Activated CD4-positive, alpha-beta memory T cell treated with anti-CD3 and anti-CD28 coated beads for 36 hours (primary cell): ENCODE measurements at places on chromosomes 4 and X. TPM values are rescaled to one million over a fixed set of nuclear protein-coding genes. Genes with fewer than 3 reads are reported as not detected.
A peak's percentile ranks its signal among the peaks of the same experiment; 100 is the strongest.

The AFF2 gene
- 0.36 TPM for total RNA-seq

The LUZP4 gene
- not detected for total RNA-seq

The ADAM29 gene
- total RNA-seq = not detected

The REPS2 gene
- total RNA-seq = not detected

The GPR78 gene
- total RNA-seq = not detected

The ATOH1 gene
- total RNA-seq = not detected

The USP26 gene
- total RNA-seq = not detected

The XKRX gene
- total RNA-seq = 0.48 TPM

The PCDH10 gene
- not detected for total RNA-seq

The GYG2 gene
- not detected for total RNA-seq

The PLXNB3 gene
- total RNA-seq = 0.29 TPM

The MND1 gene
- total RNA-seq = 32.0 TPM

The DMRTC1 gene
- not detected for total RNA-seq

DNA sequence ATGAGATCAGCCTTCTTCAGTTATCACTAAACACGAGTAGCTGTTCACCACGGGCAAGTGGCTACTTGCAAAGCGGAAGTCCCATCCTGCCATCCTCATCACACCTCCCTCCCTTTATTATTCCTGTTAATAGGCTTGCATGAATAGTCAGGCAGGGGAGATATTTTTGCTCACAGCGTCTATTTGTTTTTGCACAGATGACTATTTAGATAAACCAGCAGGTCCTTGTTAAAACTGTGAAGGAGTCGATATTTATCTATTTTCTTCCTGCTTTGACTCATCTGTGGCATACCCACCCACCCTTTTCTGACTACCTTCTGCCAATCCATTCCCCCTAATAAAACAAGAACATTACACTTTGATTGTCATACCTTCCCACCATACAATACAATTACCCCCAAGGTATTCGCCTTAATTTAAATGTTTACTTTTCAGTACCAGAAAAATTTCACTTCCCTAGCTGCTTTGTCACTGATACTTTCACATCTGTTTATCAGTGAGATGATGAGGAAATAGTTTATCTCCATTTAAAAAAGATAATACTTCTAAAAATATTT, 96.6 kb upstream of the BANK1 start:
- DNase-seq = no peak

DNA sequence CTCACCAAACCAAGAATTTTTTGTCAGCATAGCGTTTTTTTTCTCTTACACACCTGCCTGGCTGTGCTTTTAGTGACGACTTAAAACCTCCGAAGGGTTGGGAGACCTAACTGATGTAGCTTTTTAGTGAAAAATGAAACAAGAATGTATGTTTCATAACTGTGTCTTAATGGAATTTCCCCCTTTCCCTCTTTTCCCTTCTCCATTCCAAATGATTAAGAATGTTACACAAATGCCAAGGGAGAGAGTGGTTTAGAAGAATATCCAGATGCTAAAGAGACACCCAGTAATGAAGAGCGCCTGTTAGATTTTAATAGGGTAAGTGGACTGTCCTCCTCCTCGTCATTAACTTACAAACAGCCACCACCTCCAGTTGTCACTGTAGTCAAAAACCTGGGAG, 33.2 kb upstream of the TBC1D14 start:
- no peak for DNase-seq

DNA sequence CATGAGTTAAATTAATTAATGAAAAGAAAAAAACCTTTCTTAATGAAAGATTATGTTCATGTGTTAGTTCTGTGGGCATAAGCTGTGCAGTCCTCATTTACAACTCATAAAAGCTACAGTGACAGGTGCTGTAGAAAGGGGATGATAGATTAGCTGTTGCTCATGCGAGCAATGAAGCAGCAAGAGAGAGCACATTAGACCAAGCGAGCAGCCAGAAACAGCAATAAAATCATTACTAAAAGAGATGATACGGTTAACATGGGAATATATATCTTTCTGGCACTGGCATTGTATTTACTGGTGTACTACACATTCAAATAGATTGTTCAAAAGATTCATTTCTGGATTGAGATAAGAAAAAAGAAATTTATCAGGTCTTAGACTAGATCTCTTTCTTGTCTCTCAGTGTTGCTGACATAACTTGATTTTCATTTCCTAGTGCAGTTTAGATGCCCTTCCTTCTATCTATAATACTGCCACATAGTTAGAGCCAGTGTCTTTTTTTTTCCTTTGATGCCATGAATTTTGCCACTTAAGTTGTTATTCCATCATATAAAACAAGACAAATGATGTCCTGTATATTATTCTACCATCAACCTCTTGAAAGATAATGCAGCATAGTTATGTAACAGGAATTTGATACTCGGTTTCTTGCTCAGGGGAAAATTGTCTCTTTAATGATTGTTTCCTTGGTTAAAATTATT, 164.6 kb downstream of the BANK1 start:
- DNase-seq = no peak

- no peak for DNase-seq
Measured at GRCh38 chrX:41823402-41823801, 99.4 kb downstream of the GPR82 start.

- DNase-seq = no peak
Measured at GRCh38 chrX:11929476-11929875, 171.4 kb downstream of the MSL3 start.

DNA sequence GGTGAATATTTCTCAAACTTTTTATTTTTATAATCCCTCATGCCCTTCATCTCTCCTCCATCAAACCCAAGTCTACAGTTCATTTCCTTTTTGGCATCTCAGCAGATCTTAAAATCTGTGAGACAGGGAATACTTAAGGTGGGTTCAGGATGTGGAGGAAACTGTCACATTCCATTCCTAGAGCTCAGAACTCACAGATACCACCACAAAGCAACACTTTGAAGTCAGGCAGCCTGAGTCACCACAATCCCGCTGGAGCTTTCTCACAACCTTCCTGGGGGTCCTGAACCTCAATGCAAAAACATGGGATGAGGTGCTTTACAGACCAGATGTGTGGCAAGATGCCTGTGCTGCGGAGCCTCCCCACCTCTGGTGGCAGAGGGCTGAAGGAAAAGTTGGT, 63.2 kb downstream of the HHIP start:
- no peak for DNase-seq

DNA sequence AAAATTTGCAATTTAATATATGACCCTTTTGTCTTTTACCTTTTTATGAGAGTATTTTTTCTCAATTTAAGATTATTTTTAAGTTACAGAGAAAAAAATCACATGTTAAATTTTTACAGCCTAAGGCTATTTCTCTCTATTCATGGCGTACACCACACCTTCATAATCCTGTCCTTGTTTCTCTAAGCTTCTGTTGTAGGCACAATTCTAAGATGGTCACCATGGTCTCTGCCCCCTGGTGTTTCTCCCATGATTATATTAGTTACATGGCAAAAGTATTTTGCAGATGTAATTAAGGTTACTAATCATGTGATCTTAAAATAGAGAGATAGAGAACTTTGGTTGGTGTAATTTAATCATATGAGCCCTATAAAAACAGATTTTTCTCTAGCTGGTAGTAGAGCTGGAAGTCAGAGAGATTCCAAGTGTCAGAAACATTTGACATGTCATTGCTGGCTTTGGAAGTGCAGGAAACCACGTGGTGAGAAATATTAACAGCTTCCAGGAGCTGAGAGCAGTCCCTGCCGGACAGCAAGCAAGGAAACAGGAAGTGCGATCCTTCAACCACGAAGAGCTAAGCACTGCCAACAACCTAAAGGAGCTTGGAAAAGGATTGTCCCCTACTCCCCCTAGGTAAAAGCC, 89.8 kb downstream of the EIF4E start:
- DNase-seq = no peak

GRCh38 chrX:41352329-41352838, 18.4 kb downstream of the DDX3X start:
- DNase-seq = no peak

DNA sequence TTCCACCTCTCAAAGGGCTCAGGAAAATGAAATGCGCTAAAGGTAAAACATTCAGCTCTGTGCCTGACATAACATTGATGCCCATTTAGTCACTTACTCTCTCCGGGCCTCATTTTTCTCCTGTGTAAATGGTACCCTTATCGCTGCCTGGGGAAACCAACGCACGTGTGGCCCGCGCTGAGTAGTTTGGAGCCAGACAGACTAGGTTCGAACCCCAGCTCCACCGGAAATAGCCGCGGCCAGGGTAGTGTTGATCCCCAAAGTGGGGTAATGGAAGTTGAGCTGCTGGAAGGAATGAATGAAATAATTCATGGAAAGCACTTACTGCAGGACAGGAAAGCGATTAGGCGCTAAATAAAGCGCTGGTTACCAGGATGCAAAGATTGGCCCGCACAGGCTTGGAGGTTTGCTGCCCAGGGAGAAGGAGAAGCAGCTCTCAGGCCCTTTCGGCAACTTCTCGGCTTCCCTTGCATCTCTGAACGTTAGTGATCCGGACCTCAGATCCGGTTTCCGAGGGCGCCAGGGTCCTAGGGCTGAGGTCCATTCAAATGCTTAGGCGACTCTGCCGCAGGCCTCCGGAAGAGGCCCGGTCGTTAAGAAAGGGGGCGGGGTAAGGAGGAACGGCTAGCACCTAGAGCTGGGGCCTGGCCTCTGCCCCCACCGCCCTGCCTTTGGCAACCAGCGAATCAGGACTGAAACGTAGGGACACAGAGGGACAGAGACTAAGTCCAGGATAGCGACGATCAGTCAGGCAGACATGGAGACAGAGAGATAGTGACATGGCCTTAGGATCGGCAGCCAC, 13.3 kb downstream of the NKX3-2 start:
- no peak for DNase-seq

DNA sequence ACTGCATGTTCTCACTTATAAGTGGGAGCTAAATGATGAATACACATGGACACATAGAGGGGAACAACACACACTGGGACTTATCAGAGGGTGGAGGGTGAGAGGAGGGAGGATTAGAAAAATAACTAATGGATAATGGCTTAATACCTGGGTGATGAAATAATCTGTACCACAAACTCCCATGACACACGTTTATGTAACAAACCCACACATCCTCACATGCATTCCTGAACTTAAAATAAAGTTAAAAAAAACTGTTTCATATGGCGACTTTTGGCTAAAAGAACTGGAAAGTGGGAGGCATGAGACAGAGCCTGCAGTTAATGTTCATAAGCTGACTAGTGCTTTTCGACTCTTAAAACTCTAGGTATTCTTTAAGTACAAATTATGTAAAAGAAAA, 98.9 kb upstream of the NPFFR2 start:
- DNase-seq = no peak

- DNase-seq = no peak
Measured at GRCh38 chr4:75495476-75495875, 18.7 kb downstream of the RCHY1 start.

GRCh38 chr4:65943076-65943475, 272.8 kb upstream of the EPHA5 start:
- no peak for DNase-seq

DNA sequence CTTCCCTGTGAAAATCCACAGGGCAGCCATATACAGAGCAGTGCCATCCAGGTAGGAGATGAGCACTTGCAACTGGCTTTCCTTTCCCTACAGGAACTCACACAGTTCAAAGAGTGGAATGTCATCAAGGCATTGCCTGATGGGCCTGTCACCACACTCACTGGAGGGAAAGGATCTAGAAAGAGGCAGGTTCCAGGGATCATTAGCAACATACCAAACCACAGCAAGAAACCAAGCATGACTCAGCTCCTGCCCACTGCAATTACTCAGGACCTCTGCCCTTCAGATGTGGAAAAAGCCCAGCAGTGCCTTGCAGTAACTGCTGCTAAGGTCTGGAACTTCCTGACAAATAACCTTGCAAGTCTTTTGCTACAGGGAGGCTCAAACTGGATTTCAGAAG, 101.2 kb downstream of the ZNF674 start:
- peak; percentile 35 for DNase-seq

DNA sequence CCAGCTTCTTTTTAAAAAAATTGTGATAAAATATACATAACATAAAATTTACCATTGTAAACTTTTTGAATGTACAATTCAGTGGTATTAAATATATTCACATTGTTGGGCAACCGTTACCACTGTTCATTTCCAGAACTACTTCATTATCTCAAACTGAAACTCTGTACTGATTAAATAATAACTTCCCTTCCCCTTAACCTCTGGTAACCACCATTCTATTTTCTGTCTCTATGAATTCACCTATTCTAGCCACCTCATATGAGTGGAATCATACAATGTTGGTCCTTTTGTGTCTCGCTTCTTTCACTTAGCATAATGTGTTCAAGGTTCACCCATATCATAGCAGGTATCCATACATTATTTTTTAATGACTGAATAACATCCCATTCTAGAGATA, 8.3 kb downstream of the GPR50 start:
- DNase-seq = no peak

DNA sequence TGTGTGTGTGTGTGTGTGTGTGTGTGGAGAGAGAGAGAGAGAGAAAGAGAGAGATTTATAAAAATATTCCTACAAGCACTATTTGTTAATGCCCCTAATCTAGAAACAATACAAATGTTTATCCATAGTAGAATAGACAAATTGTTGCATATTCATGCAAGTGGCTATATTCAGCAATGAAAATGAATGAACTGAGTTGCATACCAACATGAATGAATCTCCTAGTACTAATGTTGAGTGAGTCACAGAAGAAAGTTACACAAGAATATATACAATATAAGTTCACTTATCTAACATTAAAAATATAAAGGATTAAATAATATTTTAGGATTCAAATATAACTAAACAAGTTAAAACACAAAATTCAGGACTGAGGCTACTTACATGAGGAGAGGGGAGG, 456.8 kb upstream of the AMOT start:
- no peak for DNase-seq

- DNase-seq = no peak
Measured at GRCh38 chrX:9518051-9518450, 53.2 kb downstream of the TBL1X start.

DNA sequence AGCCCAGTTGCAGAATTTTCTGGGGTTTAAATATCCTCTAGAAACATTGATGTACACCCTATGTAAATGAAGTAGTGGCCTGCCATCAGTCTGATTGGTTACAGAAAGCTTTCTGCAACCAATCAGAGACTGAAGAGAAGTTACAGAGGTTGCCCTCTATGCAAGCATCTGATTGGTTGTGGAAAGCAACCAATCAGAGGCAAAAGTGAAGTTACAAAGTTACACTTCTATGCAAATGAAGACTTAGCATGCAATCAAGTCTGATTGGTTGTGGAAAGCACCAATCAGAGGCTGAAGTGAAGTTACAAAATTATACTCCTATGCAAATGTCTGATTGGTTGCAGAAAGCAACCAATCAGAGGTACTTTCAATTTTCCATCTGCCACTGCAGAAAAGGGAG, 51.9 kb upstream of the USP9X start:
- DNase-seq = no peak

DNA sequence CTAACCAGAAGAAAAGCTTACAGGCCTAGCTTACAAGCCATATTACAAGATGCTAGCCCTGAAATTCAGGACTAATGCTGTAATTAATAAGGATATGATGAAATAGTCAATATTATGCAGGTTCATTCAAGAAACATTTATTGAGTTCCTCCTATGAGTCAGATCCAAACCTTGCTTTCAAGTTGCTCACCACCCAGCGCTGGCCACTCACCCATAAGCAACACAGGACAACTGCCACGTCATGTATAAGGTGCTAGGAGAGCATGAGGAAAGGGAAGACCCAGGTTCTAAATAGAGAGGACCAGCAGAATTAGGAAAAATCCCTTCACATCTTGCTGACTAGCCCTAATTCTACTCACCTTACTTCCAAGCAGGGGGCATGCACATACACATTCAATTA, 23.3 kb downstream of the MAML3 start:
- DNase-seq = peak; percentile 29
